Activated CD4-positive, alpha-beta T cell treated with anti-CD3 and anti-CD28 coated beads for 24 hours (primary cell): ENCODE measurements at places on chromosomes 11 and 22.
A peak's percentile ranks its signal among the peaks of the same experiment; 100 is the strongest.

GRCh38 chr11:113615098-113615497 lies 91.0 kb downstream of the TMPRSS5 start:
- no peak for DNase-seq

DNA sequence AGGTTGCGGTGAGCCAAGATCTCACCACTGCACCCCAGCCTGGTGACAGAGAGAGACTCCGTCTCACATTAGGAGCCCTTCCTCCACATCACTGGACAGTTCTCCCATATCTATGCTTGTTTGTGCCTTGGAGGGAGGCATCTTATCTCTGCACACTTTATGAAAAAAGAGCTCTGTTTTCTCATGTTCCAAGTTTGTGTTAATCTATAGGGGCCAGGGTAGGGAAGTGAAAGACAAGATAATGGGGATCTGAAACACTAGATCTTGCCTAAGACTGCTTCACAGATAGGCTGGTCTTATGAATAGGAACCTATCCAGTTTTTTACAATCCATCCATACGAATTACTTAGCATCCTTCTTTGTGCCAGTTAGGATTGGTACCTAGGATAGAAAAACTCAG lies 17.1 kb downstream of the OR6Q1 start:
- no peak for DNase-seq

DNA sequence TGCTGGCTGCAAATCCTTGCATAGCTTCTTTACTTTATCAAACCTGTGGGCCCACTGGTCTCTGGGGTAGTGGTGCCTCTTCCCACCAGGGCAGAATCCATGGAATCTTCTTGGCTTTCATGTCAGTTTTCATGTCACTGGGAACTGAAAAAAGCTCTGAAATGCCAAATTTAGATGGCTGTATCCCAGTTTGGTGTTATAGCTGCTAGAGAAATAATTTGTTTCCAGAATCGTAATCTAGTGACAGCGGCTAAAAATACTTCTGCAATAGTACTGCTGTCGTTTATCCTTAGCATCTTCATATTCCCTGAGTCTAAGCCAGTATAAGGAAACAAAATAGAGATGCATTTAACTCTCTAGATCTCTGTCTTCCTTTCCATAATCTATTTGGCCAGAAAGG lies 983.4 kb upstream of the FAT3 start:
- DNase-seq = no peak

DNA sequence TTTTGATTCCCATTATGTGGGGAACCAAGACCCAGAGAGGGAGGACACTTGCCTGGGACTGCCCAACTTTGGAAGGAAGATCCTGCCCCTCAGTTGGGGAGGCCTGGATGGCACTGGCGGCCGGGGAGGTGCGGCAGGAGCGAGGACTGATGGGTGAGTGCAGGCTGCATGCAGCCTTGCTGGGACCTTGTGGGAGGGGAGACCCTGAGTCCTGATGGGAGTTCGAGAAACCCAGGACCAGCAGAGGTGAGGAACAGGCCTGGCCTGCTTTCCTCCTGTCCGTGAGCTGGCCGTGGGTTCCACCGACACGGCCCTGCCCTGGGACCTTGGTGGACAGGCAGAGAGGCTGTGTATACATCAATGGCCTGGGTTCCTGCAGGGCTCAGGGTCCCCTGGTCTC lies 19.3 kb upstream of the SMIM38 start:
- DNase-seq = no peak

DNA sequence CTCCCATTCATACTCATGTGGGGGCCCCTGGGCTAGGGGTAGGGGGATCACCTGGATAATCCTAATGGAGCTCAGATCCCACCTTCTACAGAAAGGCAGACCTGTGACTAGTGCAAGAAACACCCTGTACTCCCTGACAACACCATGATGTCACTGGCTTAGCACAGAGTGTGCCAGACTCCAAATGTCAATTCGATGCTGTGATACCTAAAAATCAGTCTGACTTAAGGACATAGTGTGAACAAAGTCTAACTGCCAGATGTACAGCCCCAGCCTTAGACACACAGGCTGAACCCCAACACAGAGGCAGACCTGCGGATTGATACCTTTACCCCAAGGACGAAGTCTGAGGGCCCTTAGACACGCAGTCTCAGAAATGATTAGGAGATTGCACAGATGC lies 8.5 kb downstream of the ABCC8 start:
- DNase-seq = no peak

GRCh38 chr11:3148990-3149851 lies 15.9 kb downstream of the OSBPL5 start:
- DNase-seq = no peak

- DNase-seq = no peak
These were observed 14.4 kb downstream of the C22orf42 start for GRCh38 chr22:32144496-32145274.

GRCh38 chr11:78453140-78453935 lies 35.7 kb upstream of the GAB2 start:
- DNase-seq = no peak

- no peak for DNase-seq
These were observed 228.2 kb upstream of the BLID start for GRCh38 chr11:122344215-122344614.

DNA sequence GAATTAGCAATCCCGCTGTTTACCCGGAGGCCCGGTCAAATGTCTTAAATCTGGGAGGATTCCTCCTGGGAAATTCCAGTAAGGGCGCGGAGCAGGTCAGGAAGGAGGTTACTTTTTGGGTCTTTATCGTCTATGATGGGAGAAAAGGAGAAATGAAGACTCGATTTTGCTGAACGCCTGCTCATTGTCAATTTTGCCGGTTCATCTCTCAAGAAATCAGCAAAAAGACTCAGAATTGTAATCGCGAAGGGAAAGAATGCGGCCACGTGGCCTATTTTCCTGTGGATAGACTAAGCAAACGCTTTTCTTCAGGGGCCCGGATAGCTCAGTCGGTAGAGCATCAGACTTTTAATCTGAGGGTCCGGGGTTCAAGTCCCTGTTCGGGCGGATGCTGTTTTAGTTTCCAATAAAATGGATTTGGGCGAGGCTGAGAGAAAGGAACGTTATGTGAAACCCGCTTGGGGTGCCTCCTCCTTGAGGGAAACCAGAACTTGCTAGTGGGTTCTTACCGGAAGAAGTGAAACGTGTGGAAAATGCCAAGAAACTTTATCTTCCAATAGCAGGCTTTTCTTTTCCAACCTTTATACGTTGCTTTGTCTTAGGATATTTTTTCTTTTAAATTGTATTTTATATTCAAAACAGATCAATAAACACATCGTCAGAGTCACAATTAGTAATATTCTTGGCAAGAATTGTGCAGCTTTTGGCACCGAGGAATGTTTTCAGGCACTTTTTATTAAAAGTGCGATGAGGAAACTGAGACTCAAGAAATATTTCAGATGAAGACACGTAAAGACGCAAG lies 45.0 kb downstream of the OR4D9 start:
- DNase-seq = peak; percentile 70

DNA sequence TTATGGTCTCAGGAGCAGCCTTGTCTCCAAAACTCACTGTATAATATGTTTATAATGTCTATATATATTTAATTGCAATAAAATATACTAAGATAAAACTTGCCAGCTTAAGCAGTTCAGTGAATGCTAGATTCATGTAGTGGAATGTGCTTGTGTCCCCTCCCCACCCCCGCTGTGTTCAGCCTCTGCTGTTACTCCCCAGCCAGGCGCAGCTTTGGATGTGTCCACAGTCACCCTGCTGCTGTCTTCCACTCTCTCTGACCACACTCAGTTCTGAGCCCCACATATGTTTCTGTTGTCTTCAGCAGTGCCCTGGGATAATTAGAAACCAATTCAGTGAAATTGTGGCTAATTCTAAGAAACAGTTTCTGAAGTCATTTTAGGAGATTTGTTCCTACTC lies 52.2 kb downstream of the PPFIA1 start:
- no peak for DNase-seq

GRCh38 chr11:75954039-75954438 lies 139.0 kb downstream of the UVRAG start:
- DNase-seq = no peak

GRCh38 chr22:23984430-23984829 lies 4.5 kb downstream of the GSTT2 start:
- no peak for DNase-seq

- no peak for DNase-seq
These were observed 60.9 kb upstream of the NECTIN1 start for GRCh38 chr11:119789766-119790407.

DNA sequence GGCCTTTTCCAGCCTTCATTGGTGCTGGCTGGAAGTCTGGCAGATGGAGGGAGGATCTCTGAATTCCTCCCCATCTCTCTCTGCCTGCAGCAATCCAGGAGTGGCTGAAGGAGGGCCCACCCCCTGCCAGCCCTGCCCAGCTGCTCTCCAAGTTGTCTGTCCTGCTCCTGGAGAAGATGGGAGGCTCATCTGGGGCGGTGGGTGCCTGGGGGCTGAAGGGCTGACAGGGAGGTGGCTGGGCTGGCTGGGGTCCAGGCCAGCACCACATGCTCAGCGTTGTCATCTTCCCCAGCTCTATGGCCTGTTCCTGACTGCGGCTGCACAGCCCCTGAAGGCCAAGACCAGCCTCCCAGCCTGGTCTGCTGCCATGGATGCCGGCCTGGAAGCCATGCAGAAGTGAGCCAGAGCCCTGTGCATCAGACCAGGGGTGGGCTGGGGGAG lies 12.2 kb downstream of the TKFC start:
- no peak for DNase-seq

DNA sequence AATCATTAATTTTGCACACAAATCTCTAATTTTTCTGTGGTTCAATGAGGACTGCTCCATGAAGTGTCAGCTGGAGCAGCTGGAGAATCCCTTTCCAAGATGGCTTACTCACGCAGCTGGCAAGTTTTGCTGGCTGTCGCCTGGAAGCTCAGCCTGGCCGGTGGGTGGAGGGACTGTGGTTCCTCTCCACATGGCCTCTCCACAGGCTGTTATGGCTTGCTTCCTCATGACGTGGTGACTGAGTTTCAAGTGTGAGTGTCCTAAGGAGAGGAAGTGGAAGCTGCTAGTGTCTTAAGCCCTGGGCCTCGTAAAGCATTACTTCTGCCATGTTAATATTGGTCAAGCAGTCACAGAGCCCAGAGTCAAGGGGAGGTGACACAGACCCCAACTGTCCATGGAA lies 14.0 kb upstream of the NRIP3 start:
- DNase-seq = no peak

GRCh38 chr11:30774496-30775232 lies 188.5 kb upstream of the MPPED2 start:
- DNase-seq = no peak

- no peak for DNase-seq
These were observed 297.0 kb downstream of the CADM1 start for GRCh38 chr11:115207166-115207591.

DNA sequence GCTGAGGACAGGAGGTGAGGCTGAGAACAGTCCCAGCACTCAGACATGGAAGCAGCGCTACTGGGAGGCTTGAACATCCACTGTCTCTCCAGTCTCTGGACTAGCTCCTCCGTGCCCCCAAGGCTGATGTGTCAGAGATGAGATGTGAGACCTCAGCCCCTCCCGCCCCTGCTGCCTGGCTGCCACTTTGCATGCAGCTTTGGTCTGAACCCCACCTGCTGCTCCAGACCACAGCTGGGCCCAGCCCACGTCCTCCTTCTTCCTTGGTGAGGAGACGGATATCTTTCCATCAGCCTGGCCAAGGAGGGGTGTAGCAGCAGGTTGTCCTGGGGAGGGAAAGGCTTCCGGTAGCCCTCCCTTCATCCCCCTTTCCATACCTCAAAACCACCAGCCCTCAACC lies 148.0 kb upstream of the B3GAT1 start:
- no peak for DNase-seq

DNA sequence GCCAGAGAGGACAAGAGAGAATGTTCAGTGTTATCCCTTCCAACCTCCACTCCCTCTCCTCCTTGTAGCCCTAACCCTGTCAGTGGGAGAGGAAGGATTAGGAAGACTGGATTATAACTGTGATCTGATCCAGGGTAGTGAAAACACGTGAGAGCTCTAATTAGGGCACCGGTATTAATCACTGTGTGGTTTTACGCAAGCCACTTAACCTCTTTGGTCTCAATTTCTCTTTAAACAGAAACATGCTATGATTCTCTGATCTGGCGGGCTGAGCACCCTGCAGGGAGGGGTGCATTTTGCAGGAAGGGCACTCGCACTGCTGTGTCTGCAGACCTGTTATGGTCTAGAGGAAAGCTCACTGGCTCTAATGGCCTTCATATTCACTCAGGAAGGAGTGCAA lies 11.5 kb downstream of the RPL27A start:
- DNase-seq = no peak

DNA sequence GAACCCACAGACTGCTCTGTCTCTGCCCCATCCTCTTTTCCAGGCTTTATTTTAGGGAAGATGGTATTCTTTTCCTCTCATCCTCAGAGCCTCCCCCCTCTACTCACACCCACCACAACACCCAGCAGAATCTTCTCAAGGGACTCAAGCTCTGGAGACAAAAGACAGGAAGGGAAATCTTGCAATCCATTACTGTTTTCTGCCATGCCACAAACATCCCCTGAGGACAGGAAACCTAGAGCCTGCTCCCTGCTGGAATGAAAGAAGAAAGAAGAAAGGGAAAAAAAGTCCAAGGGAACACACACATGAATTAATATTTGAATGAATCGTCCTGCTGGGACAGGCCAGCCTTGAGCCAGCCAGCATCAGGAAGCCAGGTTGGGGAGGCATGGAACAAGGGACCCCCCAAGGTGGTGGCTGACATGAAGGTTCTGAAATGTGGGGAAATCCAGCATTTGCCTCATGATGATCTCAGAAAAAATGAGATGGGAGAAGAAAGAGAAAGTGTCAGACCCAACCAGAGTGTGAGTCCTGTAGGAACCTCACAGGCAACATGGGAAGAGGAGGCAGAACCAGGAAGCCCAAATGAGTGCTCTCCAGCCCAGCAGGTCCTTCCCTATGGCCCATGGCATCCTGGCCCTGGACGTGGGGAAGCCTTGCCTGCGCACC lies 34.0 kb downstream of the SLCO2B1 start:
- DNase-seq = no peak

GRCh38 chr11:35337914-35338305 lies 81.4 kb downstream of the SLC1A2 start:
- no peak for DNase-seq

DNA sequence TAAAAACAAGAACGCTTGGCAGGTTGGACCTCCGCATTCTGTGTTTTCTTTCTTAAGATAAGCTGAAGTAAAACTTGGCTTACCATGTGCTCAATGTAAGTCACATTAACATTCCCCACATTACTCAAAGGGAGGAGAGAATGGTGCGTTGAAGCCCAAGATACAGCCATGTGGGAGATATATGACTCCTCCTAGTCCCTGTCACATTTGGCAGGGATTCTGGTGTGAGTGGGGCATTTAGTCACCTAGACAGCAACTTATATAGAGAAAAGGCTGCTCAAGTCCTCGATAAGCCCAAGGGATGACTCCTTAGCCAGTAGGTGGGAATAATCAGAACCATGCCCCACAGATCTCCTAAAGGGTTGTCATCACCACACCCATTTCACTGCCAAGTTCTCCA lies 4.6 kb downstream of the PRSS23 start:
- DNase-seq = no peak

DNA sequence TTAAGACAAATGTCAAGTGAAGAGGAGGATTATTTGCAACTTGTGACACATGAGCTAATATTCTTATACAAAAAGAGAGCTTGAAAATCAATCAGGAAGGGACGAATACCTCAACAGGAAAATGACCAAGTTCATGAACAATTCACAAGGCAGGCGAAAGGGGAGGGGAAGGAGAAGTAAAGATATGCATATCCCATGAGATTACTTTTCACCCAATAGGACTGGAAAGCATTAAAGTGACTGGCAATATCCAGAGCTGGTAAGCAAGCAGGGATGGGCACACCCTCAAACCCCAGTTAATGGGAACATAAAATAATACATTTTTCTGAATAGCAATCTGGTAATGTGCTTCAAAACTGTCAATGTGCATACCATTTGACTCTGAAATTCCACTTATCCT lies 129.5 kb downstream of the SLC1A2 start:
- DNase-seq = no peak
